ENCODE measurements at places on chromosomes 12 and 14.
A peak's percentile ranks its signal among the peaks of the same experiment; 100 is the strongest.

DNA sequence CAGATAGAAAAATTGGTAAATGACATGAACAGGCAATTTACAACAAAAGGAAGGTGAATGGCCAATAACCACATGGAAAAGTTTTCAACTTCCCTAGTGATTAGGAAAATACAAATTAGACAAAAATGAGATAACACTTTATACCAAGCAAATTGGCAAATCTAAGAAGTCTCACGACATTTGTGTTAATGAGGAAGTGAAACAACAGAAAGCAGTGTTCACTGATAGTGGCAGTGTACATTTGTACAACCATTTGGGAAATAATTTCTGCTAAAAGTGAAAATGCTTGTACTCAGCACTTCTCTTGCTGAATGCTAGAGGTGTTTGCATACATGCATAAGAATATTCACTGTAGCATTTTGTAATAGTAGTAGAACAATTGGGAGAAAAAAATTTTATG, 126.6 kb downstream of the LLPH start:
- no peak for DNase-seq

DNA sequence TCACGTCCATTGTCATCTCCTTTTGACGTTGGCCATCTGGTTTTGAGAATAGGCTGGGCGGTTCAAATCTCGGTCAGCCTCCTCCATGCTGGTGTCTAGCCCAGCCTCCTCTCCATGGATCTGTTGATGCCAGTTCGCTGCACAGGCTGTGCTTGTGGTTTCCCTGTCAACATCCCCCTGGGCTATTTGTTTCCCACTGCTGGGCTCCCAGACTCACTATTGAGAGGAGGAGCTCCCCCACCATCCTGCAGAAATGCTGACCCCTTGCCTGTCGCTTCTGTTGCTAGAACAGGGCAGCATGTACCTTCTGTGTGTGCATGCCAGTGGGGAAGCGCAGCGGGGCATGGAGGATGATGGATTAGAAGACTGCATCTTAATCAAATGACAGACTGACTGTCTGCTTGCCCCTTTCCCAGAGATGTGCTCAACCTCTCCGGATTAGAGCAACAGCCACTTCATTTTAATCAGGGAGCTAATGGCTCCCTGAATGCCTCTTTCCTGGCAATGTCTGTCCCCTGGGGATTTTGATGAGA, 170.5 kb downstream of the TSPAN9 start:
- DNase-seq, result no peak

GRCh38 chr14:49907186-49907585, 14.3 kb downstream of the ARF6 start:
- no peak for DNase-seq

- DNase-seq, result no peak
These were observed 161.5 kb upstream of the FRMD6 start for GRCh38 chr14:51490205-51490604.

- no peak for DNase-seq
These were observed 234.7 kb upstream of the TBX3 start for GRCh38 chr12:114918535-114919233.

DNA sequence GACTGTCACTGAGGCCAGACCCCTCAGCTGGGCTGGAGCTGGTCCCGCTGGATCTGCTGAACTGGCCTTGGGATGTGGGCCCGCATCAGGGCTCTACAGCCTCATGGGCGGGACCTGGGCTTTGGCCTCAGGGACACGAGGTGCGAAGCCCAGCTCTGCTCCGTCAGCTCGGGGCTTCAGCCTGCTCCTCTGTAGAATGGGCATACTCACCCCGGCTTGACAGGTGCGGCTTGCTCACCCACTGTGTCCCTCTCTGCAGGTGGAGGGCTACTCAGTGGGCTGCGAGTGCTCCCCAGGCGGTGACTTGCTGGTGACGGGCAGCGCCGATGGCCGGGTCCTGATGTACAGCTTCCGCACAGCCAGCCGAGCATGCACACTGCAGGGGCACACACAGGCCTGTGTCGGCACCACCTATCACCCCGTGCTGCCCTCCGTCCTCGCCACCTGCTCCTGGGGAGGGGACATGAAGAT, 57.6 kb downstream of the BEGAIN start:
- DNase-seq, result no peak

GRCh38 chr12:69873429-69873828, 48.4 kb downstream of the MYRFL start:
- no peak for DNase-seq

DNA sequence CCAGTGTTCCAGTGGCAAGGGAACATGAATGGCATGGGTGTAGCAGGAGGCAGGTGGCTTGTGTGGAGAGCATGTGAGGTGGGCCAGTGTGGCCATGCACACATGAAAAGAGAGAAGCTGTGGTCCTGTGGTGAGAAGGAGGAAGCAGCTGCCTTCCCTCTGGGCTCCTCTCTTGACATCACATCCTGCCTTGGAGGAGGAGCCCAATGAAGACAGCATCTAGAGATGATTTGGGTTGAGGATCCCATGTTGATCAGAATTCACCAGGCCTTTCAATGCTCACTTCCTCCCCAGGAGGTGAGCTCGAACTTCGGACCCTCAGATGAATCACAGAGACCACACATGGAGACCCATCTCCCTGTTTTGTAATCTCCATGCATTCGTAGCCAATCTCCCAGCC, 82.6 kb downstream of the LRRC74A start:
- peak; percentile 46 for DNase-seq

GRCh38 chr14:23482823-23483148, 13.3 kb downstream of the NGDN start:
- no peak for DNase-seq
